NCI-H1436 (cell line): ENCODE measurements at places on chromosomes 11 and 22.

DNA sequence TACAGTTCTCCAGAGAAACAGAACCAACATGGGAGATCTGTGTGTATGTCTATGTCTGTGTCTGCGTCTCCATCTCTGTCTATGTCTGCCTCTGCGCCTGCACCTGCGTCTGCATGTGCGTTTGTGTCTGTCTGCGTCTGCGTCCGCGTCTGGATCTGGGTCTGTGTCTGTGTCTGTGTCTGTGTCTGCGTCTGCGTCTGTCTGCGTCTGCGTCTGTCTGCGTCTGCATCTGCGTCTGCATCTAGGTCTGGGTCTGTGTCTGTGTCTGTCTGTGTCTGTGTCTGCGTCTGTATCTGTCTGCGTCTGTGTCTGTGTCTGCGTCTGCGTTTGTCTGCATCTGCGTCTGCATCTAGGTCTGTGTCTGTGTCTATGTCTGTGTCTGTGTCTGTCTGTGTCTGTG is 88.4 kb upstream of the SLC22A12 start:
- DNase-seq, result no peak

DNA sequence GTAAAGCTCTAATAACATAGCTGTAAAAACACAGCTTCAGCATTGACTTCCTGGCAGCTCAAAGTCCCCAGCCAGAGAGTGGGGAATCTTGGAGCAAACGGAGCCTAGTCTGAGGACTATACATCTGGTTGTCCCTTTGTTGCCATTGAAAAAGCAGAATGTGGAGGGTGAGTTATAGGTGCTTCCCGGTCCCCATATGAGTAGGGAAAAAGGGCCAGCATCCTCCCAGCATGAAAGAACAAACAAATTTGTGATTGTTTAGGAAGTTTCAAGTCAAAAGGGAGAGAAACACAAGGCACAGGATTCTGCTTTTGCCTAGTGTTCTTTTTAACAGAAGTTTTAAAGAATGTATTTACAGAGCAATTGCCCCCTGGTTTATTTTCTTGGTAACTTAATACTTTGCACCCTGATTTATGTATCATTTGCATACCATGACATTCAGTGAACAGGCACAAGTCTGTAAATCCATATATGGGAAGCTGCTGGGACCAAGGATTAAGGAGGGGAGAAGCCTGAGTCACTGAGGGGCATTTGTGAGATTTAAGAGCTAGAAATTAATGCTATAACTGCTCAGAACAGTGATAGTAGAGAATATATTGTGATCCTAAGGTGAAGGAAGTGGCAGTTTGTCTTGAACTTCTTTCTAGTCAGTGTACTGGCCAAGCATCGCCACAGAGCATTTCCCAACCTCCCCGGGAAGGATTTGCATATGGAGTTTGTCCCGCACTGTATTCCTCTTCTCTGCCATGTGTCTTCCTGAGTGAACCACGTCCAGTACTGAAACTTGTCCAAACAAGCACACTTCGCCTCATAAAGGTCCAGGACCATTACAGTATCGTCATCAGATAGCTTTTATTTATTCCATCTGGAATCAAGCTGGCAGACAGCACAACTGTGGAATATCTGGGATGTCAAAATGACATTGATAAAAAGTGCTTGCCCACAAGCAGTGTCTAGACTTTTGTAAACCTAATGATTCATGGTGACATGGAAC is 103.0 kb downstream of the DBX1 start:
- no peak for DNase-seq

GRCh38 chr11:35688023-35688422 is 25.4 kb downstream of the TRIM44 start:
- DNase-seq, result no peak

DNA sequence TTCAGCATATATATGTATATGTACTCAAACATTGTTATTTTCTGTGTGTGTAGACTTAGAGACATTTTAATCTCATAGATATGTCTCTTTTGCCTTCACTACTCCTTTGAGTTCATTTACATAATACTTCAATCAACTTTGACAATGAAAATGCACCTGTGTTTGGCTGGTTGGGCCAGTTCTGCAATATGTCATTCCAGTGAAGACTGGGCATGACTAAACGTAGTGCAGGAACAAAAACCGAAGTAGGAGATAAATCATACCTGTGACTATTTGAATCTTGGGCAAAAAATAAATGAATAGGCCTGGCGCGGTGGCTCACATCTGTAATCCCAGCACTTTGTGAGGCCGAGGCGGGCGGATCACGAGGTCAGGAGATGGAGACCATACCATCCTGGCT is 640.0 kb upstream of the ANO3 start:
- no peak for DNase-seq

DNA sequence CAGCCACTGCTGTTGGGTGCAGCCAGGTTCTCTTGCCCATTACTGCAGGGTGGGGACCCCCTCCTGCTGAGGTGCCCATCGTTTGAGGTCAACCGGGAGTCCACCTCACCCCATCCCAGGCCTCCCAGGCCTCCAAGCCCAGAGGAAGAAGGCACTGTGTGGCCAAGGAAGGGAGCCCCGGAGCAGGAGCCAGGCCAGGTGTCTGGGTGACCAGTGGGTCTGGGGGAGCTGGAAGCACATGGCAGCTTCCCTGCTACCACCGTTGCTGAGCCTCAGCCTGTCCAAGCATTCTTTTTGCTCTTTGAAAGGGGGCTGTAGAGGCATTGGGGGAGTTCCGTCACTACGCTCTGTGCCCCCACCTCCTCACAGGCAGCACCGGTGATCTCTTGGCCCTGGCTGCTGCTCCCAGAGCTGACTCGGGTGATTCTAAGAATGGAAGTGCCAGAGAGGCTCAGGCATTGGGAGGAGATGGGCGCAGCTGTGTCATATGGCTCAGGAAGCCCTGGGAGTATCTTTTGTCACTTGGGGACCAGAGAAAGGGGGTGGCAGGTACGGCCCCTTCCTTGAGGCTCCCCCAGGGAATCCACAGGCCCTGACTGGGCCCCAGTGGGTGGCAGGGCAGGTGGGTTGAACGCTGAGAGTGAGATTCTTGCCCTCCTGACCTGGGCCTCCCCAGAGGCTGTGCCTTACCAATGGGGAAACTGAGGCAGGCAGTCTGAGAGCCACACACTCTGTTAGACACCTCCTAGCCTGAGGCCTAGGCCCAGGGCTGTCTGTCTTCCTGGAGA is 1.9 kb downstream of the SEPTIN5 start:
- DNase-seq, result no peak

DNA sequence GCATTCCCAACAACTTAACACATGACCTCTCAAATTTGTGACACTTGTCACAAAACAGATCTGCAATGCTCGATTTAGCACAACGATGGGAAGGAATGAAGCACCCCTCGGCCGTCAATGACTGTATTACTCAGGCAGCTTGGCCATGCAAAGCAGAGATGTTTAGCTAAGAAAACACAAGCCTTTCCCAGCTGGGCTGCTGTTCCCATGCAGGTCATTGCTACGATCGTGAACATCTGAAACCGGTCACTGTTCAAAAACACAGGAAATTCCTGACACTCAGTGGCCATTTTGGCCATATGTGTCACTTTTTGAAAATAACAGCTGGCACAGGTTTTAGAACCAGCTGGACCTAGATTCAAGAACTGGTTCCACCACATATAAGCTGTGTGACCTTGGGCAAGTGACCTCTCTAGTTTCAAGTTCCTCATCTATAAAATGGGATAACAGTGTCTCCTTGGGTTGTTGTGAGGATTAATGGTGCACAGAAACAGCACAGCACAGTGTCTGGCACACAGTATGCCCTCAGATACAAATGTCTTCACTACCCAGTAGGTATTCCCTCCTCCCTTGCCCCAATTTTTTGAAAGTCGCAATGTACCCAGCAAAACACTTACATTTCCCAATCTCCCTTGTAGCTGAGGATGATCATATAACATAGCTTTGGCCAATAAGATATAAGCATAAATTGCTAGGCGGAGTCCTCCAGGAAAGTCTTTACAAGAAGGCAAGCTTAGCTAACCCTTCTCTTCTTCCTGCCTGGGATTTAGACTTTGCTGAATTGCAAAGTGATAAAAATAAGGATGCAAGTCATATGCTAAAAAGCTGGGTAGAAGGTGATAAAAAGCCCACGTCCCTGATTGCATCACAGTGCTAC is 93.1 kb downstream of the C11orf58 start:
- no peak for DNase-seq

DNA sequence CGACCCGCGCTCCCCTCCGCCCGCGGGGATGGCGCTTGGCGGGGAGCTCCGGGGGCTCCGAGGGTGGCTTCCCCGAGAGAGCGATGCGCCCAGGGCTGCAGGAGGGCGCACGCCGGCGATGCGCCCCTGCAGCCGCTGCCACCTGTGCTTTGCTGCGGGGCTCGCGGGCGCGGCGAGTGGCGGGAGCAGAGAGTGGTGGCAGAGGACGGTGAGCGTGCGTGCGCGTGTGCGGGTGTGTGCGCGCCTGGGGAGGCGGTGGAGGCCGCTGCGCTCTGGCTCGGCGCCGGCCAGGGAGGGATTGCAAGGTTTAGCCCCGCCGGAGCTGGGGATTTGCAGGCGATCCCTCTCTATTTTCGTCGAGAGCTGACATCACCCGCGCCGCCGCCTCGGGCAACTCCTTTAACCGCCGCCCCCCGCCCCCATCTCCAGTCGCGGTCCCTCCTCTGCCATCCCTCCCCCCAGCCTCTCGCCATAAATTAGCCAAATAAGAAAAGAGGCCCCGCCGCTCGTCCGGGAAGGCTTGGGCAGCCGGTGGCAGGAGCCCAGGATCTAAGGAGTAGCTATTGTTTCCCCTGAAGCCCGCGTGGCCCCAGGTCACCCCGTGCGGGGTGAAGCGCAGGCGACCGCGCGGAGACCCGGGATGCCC is at the start of gene SLC1A2:
Gene SLC1A2, minus strand, starts transcription at position 375 of the 646 bp plus-strand sequence. CDS start 592 bp downstream, outside the sequence.
- peak; percentile 6 for DNase-seq

DNA sequence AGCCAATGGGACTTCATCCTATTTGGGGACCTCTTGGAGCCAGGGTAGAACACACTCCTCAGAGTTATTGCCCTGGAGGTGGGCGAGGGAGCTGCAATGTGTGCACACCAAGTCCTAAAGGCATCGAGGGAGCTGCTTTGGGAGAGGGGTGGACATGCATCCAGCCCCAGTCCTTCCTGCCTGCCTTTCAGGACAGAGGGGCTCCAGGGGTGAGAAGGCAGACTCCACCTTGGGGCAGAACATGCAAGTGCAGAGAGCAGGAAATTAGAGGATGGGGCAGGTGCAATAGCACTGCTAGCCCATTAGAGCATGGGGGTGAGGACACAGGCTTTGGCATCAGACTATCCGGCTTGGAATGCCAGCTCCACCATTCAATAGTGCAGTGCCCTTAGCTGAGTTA is 288.5 kb downstream of the OPCML start:
- no peak for DNase-seq

DNA sequence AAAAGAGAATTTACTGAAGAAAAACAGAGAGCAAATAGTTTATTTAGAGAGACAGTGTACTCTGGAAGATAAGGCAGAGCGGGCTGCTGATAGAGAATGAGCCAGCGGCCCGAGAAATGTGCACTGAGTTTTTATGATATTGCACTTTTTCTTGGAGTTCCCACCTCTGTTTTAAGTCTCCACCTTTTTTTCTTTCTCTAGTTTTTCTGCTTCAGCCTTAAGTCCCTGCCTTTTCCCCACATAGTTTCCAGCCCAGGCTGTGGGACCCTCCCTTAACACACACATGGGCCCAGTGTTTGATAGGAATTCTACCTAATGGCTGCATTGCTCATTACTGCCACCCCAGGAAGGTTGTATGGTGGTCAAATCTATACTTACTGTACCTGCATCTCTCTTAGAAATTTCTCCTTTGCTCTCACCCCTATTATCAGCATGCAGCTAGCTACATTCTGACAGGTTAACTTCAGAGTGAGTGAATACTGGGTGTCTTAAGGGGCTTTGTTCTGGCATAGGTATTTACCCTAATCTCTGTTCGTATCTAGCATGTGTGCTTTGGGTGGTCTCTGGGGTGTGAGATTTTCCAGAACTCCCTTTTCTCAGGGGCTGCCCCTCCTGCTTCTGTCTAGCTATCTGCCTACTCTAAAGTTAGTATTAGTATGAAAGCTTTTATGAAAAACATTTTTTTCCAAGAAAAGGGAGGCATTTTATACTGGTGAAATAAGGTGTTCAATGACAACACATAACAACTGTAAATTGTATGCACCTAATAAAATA is 127.3 kb upstream of the TOP3B start:
- no peak for DNase-seq

DNA sequence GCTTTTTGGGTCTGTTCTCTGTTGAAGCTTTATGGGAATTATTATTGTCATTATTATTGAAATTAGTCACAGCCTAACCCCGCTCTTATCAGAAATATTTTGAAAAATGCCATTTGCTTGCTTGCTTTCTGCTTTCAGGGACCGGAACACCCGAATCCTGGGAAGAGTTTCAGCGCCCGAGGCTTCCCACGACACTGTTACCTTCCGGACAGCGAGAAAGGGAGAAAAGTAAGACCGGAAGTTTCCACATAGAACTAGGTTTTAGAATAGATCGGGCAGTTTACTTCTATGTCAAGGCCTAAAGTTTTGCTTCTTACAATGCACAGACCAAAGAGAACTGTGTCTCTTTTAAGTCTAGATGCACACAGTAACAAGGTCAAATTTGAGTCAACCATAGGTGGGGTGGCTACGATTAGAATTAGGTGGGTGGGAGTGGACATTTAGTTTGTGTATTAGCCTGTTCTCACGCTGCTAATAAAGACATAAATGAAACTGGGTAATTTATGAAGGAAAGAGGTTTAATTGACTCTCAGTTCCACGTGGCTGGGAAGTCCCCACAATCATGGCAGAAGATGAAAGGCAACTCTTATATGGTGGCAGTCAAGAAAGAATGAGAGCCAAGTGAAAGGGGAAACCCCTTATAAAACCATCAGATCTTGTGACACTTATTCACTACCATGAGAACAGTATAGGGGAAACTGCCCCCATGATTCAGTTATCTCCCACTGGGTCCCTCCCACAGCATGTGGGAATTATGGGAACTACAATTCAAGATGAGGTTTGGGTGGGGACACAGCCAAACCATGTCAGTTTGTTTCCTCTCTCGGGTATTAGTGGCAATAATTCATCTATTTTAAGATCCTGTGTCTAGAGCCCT is 12.9 kb downstream of the MPEG1 start:
- DNase-seq, result no peak

- no peak for DNase-seq
Measured at GRCh38 chr11:133180201-133180600, 352.1 kb downstream of the OPCML start.

DNA sequence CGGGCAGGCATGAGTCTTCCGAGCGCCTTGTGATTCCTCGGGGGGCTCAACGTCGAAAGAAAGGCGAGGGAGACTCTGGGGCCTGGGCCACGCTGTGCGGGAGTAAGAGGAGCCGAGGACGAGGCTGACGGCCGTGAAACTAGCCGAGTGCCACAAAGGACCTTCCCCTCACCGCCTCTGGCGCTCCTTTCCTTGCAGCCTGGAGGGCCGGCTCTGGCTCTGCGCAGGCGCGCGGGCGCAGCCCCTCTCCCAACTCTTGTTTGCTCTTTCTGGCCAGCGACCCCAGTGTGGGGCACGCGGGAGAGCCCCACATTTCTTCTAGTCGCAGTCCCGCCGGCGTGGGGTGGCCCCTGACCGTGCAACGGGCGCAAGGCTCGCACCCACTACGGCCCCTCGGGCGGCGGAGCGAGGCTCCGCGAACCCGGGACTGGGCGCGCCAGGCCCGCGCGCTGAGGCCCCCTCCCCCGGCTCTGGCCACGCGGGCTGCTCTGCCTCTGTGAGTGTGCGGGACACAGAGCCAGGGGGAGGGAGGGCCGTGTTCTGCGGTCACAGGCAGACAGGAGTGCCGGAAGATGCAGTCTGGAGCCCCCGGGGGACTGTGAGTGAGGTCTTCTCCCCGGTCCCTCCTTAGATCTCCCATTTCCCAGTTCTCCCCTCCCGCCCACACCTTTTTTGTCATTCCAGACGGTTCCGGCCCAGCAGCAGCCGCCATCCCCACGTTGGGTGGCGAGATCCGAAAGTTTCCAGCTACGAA is 1.0 kb upstream of the TOB2 start:
- DNase-seq, result peak; percentile 49

GRCh38 chr11:66877588-66878385 is 20.9 kb downstream of the LRFN4 start:
- DNase-seq, result no peak

- DNase-seq, result no peak
Measured at GRCh38 chr22:44263547-44263946, 49.2 kb downstream of the SHISAL1 start.
